Cardiac fibroblast (primary cell): ENCODE measurements at places on chromosomes 12 and 14.
A peak's percentile ranks its signal among the peaks of the same experiment; 100 is the strongest.

DNA sequence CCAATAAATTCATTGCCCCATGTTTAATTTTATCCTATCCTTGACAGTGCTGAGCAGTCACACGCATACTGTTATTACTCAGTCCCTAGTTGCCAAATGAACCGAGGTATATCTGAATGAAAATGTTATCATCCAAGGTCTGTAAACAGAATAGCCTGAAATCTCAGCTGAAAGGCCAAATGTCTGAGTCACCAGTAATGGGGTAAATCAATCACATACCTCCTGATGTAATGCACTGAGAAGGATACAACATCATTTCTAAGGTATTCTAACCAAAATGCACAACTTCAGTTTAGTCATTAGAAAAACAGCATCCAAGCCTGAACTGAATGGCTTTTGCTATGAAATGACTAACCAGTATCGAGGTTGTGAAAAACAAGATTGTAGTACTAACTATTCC, 228.6 kb downstream of the DPF3 start:
- peak; percentile 99 for DNase-seq

GRCh38 chr12:78293059-78293686, 462.5 kb downstream of the NAV3 start:
- DNase-seq = peak; percentile 3

GRCh38 chr14:61151251-61151650, 129.9 kb downstream of the TMEM30B start:
- peak; percentile 77 for DNase-seq

DNA sequence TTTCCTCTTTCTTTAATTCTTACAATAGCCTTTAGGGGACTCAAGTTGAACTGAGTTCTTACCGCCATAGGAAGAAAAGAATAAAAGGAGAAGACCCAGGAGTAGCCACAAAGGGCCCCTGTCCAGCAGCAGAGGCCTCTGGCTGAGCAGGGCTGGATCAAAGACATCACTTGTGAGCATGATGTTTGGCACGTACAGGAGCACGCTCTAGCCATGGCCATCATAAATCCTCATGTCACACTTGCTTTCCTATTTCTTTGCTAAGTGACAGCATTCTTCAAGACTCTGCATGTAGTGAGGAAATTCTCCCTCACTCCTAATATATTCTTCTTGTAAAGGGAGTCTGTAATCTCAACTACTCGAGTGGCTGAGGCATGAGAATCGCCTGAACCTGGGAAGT, 15.7 kb downstream of the CLEC4C start:
- DNase-seq = no peak

- no peak for DNase-seq
Observed at GRCh38 chr12:23060161-23060560, 435.2 kb downstream of the ETNK1 start.

- no peak for DNase-seq
Observed at GRCh38 chr12:91037276-91037675, 20.5 kb downstream of the KERA start.

DNA sequence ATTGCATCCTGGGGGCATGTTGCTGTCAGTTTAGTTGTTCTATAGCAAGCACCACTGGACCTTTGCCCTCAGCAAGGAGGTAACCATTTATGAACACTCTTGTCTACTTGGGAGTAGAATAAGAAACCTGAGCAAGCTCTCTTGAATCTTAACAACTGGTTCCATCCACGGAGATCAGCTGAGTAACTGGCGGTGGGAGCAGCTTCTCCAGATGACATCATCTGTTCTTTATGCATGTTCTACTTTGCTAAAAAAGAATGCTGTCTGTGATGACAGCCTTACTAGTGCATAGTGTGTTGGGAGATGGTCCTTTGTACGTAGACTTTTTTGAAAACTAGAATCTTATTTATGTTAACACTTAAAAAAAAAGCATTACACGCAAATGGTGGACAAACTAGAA, 17.7 kb downstream of the SLC4A8 start:
- DNase-seq = peak; percentile 69

GRCh38 chr14:31884776-31885379, 192.2 kb upstream of the ARHGAP5 start:
- peak; percentile 10 for DNase-seq

GRCh38 chr14:86604561-86604960, 1074.6 kb downstream of the FLRT2 start:
- no peak for DNase-seq

DNA sequence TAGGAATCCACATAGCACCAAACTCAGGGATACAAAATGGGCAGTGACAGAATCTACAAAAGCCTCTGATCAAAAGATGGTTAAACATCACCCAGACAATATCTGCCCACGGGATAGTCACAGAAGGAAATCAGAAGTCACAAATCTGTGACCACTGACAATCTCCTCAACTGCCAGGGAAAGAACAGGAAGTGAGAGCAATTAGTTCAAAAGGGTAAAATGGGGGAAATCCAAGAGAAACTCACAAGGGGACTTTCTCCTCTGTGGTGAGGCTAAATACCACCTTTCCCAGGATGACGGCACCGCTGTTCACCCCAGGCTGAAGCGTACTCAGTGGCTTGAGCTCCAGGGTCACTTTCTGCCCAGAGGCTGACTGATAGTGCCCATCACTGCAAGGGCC, 10.7 kb downstream of the TTC5 start:
- DNase-seq = no peak

DNA sequence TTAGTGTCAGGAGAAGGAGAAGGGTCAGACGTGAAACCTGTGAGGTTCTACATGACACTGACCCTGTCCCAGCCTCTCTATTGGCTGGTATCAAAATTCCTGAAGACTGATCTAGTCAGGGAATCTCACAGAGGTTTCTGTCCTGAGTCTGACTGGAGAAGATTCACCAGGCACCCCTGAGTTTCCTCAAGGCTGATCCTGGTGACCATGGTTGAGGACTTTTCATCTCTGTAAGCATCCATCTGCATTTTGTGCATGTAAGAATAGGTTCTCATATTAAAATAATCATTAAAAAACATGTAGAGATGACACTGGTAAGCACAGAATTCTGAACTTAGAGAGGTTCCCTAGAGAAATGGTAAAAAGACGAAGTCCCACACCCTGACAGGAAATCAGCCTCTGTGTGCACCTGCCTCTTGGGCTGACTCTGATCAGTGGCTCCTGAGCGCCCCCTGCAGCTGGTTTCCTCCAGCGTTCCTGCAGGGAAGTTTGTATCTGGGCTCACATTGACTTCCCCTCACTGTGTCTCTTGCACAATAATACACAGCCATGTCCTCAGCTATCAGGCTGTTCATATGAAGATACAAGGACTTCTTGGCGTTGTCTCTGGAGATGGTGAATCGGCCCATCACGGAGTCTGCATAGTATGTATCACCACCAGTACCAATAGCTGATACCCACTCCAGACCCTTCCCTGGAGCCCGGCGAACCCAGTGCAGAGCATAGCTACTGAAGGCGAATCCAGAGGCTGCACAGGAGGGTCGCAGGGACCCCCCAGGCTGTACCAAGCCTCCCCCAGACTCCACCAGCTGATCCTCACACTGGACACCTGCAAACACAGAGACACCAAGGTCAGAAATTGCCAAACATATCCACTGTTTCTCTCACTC, 991.9 kb downstream of the TMEM121 start:
- DNase-seq = no peak

- DNase-seq = peak; percentile 33
Observed at GRCh38 chr14:65413739-65414045, 1.2 kb downstream of the FUT8 start.
